ENCODE measurements at places on chromosomes 5 and 9.
A peak's percentile ranks its signal among the peaks of the same experiment; 100 is the strongest.

GRCh38 chr9:133238851-133239532 is 29.9 kb upstream of the OBP2B start:
- DNase-seq: peak; percentile 46

- no peak for DNase-seq
These were observed 185.3 kb downstream of the FAM170A start for GRCh38 chr5:119814655-119815054.

DNA sequence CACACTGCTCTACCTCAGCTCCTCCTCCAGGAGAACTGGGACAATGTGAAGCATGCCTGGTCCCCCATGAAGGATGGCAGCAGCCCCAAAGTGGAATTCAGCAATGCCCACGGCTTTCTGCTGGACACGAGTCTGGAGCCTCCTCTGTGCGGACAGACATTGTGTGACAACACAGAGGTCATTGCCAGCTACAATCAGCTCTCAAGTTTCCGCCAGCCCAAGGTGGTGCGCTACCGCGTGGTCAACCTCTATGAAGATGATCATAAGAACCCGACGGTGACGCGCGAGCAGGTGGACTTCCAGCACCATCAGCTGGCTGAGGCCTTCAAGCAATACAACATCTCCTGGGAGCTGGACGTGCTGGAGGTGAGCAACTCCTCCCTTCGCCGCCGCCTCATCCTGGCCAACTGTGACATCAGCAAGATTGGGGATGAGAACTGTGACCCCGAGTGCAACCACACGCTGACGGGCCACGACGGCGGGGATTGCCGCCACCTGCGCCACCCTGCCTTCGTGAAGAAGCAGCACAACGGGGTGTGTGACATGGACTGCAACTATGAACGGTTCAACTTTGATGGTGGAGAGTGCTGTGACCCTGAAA is 34.1 kb downstream of the PAPPA start:
- no peak for DNase-seq

GRCh38 chr9:114291064-114291474 is 31.8 kb upstream of the ORM1 start:
- DNase-seq: peak; percentile 49

DNA sequence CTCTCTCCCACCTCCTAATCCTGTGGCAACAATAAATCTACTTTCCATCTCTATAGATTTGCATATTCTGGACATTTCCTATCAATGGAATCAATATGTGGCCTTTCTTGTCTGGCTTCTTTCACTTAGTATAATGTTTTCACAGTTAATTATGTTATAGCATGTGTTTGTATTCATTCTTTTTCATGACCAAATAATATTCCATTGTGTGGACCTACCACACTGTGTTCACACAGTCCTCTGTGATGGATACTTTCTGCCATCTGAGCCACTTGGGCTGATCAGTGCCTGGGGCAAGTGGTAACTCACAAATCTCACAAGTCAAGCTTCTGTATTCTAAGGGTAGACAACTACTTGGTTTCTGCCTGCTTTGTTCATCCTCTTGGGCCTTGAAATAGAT is 48.7 kb upstream of the POMT1 start:
- DNase-seq: no peak

- DNase-seq: no peak
These were observed 31.4 kb downstream of the ZCCHC7 start for GRCh38 chr9:37151812-37152211.

GRCh38 chr5:34789021-34789531 is 49.9 kb upstream of the TTC23L start:
- no peak for DNase-seq

DNA sequence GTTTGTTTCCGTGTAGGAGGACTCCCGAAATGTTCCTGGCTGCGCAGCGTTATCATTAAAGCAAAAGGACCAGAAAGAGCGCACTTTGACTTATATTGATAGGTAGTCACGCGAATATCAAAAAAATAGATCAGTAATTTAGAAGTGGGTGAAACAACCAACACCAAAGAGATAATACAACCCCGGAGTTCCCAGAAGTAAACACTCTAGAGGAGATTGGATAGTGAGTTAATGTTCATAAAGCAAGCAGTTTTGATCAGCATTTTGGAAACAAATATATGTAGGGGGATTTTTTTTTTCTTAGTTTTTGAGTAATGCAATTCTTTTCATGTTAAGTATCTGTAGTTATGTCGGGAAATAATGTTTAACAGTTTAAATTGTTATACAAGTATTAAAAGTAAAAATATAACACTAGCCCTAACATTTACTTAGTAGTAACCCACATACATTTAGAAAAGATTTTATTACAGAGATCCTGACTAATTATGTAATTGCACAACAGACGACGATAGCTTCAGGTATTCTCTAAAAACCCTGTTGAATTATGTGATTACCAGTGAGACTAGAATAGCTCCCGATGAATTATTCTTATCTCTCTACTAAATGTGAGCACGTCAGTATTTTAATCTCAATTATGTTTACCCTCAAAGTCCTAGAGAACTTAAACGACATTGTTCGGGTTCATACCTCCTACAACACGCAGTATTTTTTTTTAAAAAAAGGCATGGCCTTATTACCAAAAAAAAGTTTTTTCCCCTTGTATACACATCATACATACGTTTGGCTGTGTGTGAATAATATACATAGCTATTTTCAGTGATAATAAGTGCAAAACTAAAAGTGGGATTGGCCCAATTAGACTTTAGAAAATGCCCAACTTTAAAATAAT is 9.4 kb upstream of the NFIB start:
- no peak for DNase-seq

GRCh38 chr5:142680605-142681259 is 5.2 kb downstream of the FGF1 start:
- DNase-seq: no peak

- DNase-seq: no peak
These were observed 32.7 kb upstream of the ADAMTSL1 start for GRCh38 chr9:18441261-18441660.

GRCh38 chr9:71863631-71864030 is 47.4 kb downstream of the ABHD17B start:
- DNase-seq: no peak

DNA sequence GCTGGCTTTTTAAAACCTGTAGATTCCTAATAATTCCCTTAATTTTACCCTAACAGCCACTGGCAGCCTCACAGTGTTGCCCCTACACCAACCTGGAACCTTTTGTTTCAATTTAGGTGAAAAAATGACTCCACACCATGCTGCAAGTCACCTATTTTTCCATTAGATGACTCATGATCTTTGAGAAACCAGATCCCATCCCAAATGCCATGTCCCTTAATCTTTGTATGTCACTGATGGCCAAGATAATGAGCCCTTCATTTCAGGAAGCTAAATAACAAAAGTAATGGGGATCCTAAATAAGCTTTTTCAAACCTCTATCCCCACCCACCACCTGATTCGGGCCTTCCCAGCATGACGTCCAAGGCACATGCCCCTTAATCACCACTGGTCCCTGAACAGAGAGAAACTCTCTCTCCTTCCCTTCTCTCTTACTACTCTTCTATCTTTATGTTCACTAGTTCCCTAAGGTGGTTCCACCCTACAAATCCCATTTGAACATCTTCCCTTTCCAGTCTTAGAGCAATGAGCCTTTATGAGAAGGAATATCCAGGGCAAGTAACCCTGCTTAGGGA is 33.6 kb downstream of the ZNF608 start:
- no peak for DNase-seq

- DNase-seq: no peak
These were observed 31.7 kb downstream of the CRB2 start for GRCh38 chr9:123387686-123388085.

- no peak for DNase-seq
These were observed 38.5 kb downstream of the FBXL7 start for GRCh38 chr5:15538516-15538915.

DNA sequence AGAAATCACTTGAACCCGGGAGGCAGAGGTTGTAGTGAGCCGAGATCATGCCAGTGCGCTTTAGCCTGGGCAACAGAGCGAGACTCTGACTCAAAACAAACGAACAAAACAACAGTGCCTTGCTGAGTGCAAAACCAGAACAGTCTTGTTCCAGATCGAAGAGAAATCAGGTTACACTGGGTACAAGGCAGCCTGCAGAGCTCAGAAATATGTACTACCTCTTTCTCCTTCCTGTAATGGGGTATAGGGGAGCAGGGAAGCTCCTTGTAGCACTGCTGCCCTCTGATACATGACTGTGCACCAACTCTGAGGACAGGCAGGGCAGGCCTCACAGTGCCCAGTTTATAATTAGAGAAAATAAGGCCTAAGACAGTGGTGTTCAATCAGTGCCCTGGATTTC is 24.7 kb downstream of the TBC1D2 start:
- no peak for DNase-seq

- no peak for DNase-seq
These were observed 234.1 kb downstream of the ADAMTS6 start for GRCh38 chr5:65247594-65247993.

DNA sequence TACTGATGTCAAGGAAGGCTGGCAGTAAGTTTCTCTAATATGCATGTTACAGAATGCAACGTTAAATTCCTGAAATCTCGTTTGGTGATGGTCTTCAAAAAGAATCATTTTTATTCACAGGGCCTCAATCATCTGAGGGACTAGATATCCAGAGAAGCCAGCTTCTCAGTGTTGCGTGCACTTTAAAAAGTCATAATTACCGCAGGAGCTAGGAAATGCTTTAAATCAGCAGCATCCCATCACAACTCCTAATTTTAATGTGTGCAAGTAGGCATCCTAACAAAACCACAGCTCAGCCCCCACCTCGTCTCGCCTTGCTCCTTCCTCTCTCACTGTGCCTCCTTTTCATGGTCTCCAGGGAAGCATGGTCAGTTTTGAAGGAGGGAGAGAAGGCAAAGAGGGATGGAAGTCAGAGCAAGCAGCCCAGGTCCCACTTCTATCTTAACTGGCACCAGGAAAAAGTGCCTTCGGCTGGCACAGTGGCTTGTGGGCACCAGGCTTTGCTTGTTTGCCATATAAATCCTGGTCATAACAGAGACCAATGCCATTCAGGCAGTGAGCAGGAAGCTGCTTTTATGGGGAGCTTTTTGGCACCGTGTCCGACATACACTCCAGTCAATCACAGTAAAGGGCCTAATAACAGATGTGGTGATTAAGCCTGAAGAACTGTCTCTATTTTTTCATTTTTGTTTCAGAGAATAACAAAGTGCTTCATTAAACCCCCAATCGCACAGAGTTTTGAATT is 21.4 kb downstream of the MEGF10 start:
- DNase-seq: no peak

GRCh38 chr9:99445920-99446319 is 223.8 kb downstream of the SEC61B start:
- DNase-seq: no peak

GRCh38 chr5:80967500-80968181 is 7.5 kb downstream of the RASGRF2 start:
- DNase-seq: no peak

GRCh38 chr5:28374492-28374967 is 1336.1 kb upstream of the CDH9 start:
- no peak for DNase-seq

DNA sequence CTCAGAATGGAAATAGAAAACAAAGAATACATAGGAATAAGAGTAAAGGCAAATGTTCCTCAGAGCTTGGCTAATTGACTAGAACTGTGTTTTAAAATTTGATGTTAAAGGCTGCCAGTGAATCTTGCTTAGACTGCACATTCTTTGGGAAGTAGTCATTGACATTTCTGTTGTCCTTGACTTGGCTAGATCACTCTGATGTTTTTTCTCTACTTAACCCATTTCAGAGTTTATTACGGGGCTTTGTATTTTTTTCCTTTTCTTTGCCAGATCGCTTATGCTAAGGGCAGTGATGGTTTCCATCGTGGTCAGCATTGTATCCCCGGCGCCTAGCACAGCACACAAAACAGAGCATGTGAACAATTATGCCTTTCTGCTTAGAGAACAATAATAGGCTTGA is 1126.7 kb upstream of the CDH9 start:
- no peak for DNase-seq

- no peak for DNase-seq
These were observed 50.5 kb downstream of the MVB12B start for GRCh38 chr9:126377176-126377509.

Measured in activated CD4-positive, alpha-beta T cell treated with anti-CD3 and anti-CD28 coated beads for 1 hour (primary cell).